Bronchial epithelial cell (primary cell): ENCODE measurements at places on chromosomes 13 and 19. TPM values are rescaled to one million over a fixed set of nuclear protein-coding genes. Genes with fewer than 3 reads are reported as not detected.

The TYROBP gene
- total RNA-seq: not detected in 2 replicates

The IZUMO4 gene
- total RNA-seq: 3.7 and 5.9 TPM in 2 replicates

The C19orf38 gene
- total RNA-seq: 0.26 and 0.38 TPM in 2 replicates

The ZNF547 gene
- total RNA-seq: 3.6 and 3.9 TPM in 2 replicates

The BCAM gene
- 16.6 and 35.8 TPM in 2 replicates for total RNA-seq

DNA sequence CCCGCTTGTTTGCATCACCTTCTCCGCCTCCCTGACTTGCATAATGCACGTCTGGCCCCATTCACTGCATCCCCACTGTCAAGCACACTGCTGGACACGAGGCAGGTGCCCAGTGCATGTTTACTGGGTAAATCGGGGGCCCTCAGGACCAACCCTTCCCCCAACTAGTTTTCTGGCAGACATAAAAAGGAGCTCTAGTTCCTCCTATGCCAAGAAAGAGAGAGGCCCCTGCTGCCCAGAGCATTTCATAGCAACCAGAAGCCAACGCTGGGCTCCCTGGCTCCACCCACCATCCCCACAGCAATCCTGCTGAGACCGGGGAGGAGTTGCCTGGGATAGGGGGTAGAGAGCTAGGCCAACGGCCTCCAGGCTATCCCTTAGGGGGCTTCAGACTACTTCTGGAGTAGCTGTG, 23.2 kb downstream of the ANKRD27 start:
- no peak for DNase-seq

GRCh38 chr19:2732157-2732725, 7.6 kb downstream of the SLC39A3 start:
- DNase-seq: no peak

DNA sequence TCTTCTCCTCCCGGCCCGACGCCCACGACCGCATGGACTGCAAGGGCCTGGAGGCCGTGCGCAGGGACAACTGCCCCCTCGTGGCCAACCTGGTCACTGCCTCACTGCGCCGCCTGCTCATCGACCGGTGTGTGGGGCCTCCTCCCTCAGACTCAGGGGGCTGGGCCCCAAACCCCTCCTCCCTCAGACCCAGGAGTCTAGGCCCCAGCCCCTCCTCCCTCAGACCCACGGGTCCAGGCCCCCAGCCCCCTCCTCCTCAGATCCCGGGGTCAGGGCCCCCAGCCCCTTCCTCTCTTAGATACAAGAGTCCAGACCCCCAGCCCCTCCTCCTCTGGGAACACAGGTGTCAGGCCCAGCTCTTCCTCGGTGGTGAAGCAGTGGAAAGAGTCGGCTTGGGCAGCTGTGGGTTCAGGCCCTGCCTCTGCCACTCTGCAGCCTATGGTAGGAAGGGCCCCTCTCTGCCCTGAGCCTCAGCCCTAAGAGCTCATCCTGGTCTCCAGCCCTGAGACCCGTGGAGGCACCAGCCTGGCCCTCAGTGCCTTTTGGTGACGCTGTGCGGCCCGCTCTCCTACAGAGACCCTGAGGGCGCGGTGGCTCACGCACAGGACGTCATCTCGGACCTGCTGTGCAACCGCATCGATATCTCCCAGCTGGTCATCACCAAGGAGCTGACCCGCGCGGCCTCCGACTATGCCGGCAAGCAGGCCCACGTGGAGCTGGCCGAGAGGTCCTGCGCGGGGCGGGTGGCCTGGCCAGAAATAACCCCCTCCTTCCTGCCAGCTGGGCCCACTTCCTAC, 3.7 kb upstream of the SPIB start:
- peak; percentile 28 for DNase-seq

DNA sequence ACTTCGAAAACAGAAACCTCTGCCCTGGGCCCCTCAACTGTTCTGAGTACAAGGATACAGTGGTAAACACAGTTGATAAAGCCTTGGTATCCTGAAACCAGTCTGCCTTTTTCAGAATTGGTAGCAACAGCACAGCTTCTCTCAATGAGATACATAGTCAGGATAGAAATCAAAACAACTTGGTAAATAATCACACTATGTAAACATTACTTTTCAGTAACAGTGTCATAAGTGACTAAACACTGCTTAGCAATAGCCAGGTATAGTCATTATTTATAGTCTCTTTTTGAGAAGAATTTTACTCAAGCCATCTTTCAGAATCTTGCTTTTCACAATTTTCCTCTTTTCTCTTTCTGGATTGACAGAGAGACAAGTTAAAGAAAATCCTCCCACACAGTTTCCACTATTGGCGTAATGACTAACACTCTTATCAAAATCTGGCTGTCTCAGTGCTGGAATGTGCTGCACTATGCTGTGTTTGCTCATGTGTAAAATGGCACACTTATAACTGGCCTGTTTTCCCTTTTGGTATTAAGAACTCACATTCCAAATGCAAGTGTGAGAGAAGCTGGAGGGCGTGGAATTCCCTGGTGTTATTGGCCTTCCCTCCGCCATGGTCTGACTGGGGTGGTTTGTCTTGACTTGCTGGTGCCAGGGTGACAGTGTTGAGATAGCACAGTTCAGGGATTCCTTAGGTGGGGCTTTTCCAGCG, 368.8 kb downstream of the TDRD3 start:
- DNase-seq: peak; percentile 93

- DNase-seq: peak; percentile 2
Measured at GRCh38 chr13:35475212-35475959, 1.1 kb downstream of the MAB21L1 start.

DNA sequence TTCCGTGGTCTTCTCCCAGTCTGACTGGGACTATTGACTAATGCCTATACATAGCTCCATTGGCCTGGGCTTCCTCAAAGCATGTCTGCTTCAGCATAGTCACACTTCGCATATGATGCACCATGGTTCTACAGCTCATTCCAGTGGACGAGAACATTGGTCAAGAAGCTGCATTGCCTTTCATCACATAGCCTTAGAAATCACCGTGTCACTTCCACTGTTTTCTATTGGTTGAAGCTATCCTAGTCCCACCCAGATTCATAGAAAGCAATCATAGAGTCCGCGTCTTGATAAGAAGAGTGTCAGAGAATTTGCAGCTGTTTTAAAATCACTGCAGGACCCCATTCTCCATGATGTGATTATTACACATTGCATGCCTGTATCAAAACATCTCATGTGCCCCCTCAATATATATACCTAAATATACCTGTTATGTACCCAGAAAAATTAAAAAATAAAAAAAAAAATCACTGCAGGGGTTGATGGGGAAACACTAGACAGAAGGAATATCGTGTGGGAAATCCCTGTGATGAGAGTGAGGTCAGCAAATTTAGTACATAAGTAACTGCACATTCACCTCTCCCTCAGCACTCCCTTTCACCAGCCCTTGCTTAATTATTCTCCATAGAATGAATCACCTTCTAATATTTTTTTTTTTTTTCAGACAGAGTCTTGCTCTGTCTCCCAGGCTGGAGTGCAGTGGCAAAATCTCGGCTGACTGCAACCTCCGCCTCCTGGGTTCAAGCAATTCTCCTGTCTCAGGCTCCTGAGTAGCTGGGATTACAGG, 2.2 kb upstream of the ARHGAP33 start:
- DNase-seq: peak; percentile 72

DNA sequence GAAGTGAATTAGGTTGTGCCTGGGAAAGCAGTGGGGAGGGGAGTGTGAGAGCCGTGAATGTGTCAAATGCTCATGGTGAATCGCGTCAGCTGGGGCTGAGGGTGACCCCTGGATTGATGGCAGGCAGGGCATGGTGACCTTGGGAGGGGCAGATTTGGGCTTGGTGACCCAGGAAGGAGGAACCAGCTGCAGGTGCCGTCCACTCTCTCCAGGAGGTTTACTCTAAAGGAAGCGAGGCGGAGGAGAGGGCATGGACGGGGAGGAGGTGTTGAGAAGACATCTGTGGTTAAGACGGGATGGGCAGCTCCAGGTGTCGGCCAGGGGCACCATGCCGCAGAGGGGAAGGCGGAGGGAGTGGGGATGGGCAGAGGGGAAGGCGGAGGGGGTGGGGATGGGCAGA, 28.7 kb downstream of the TMEM255B start:
- DNase-seq: no peak

GRCh38 chr13:31631746-31632145, 107.6 kb upstream of the RXFP2 start:
- no peak for DNase-seq

DNA sequence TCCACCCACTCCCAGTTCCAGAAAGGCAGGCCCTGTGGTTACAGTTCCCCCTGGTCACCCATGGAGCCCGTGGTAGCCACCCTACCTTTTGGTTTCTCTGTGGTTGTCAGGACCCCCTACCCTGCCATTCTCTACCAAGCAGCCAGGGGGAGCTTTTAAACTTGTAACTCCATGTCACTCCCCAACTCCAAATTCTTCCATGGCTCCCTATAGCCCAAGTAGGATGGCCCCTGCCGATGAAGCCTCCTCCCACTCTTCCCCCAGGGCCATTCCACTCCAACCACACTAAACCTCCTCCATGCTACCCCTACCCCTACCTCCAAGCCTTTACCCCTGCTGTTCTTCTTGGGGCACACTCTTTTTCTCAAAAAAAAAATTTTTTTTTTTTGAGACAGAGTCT, 2.2 kb downstream of the S1PR2 start:
- peak; percentile 25 for DNase-seq

DNA sequence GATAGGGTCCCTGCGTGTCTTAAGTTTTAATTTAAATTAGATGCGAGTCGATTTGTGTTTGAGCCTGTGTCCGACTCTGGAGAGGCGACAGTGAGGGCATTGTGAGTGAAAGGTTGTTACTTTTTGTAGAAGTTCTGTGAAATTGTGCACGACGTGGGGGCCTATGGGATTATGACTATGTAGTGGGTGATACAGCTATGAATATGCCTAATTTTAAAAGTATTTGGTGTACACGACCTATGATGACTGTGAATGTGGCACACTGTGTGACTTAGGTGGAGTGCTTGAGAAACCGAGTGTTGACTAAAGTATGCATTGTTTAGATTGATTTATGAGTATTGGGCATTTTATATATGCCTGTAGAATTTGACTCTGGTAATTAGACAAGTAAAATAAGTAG, 646 bp downstream of the ZNF567 start:
- DNase-seq: peak; percentile 5

DNA sequence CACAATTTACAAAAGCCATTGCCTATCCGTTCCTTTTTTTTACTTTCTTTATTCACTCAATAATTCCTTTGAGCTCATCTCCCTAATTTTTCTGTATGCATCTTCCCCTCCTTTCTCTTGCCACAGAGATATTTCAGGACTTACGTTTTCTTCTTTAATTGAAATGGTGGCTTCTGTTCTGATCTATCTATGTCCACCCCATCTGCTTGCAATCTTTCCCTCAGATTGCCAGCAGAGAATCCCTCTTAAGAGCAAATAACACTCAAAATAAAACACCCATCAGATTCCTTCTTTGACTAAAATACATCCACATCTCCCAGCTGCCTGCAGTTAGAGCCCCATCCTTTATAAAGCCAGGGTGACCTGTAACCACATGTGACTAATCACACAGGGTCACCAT, 478.6 kb downstream of the EFNB2 start:
- DNase-seq: no peak
